ENCODE measurements at places on chromosomes 11 and 22.

GRCh38 chr22:36386900-36387708, 663 bp downstream of the MYH9 start:
- no peak for DNase-seq

DNA sequence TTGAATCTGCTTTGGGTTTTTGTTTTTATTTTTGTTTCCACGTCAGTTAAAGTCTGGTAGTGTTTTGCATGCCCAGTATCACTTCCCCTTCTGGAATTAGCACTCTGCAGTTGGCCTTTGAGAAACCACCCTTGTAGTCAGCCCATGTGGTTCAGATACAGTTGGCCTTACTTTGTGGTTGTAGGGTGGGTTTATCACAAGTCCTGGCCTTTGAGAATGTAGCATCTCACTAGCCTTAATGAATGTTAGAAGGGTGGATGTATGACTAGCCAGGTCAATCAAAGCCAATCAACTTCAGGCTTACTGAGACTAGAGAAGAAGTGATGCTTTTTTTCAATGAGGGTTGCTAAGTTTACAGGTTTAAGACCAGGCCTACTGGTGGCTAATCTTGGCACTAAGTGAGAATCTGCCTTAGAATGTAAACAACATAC, 19.8 kb downstream of the ARL14EP start:
- DNase-seq = no peak

DNA sequence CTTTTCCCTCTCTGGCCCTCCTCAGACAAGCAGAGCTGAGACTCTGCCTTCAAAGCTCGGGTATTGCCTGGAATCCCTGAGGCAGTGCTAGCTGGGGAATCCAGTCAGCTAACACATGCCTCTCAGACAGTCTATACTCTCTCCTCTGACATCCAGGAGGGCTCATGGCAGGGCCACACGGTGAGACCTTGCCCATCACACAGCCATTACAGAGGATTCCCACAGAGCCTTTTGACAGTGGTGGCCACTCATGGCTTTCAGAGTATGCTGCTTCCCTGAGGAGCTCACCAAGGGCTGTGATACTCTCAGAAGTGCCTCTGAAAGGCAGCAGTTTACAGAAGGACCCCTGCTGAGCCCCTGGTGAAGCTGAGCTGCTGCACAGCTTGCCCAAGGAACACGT, 165.3 kb downstream of the RRAS2 start:
- DNase-seq = no peak

GRCh38 chr11:11081288-11081687, 223.4 kb upstream of the ZBED5 start:
- no peak for DNase-seq

- DNase-seq = no peak
Observed at GRCh38 chr11:120043328-120043945, 94.5 kb downstream of the TRIM29 start.

GRCh38 chr11:115916608-115917007, 412.4 kb upstream of the CADM1 start:
- no peak for DNase-seq

DNA sequence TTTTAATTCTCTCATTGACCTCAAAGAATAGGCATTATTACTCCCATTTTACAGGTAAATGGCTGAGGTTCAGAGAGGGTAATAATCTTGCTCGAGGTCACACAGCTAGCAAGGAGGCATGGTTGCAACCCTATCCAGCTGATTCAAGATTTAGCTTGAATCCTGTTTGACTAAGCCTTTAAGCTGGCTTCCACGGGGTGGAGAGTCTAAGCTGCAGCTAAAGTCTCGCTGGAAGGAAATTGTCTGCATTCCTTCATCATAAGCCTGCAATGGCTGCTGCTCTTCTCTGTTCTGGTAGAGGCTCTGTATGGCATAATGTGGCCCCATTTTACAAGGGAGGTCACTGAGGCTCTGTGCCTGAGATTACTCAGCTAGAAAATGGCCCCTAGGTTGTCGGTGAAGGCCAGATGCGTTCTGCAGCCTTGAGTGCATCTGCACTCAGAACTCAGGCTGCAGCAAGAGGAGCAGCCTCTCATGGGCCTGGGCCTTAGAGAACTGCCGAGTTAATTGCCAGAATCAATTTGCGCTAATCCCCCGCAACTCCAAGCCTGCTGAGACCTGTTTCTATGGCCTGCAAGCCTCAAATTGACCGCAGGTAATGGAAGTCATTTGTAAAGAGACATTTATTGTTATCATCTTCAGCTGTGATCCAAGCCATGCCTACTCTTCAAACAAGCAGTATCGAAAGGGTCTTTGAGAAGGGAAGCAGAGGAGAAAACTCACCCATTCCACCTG, 44.1 kb upstream of the SEZ6L start:
- DNase-seq = no peak

- no peak for DNase-seq
Observed at GRCh38 chr22:24005201-24005600, at the start of gene GSTT4. GSTT4 (minus strand) TSS chr22:24005453; CDS start chr22:24005356, 97 bp downstream.

DNA sequence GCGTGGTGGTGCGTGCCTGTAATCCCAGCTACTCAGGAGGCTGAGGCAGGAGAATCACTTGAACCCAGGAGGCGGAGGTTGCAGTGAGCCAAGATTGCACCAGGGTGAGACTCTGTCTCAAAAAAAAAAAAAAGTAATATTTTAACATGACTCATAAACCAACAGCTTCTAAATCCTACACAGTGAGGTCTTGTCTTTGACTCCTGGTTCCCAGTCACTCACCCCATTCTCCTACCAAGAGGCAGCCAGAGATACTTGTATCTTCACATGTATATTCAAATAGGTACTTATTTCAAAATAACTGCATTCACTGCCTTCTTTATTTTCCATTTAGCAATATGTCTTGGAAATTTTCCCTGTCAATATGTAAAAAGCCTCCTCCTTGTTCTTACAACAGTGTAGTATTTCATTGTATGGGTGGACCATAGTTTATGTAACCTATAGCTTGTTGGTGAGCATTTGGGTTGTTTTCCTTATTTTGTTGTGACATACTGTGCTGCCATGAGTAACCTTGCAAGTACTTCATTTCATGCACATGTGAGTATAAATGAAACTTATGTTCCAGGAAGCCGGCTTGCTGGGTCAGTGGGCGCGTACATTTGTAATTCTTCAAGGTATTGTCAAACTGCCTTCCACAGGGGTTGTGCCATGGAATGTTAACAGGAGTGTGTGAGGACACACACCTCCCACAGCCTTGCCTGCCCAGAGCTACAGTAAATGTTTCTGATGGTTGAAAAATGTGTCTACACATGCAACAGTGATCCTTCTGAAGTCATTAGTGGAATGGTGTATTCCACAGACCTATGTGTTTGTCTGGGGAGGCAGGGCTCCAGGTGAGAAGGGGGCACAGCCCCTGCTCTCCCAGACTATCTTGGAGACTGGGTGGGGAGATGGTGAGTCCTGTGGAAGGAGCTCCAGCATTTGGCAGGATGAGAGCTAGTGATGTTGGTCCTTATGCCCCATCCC, 47.9 kb downstream of the OSBP2 start:
- no peak for DNase-seq

DNA sequence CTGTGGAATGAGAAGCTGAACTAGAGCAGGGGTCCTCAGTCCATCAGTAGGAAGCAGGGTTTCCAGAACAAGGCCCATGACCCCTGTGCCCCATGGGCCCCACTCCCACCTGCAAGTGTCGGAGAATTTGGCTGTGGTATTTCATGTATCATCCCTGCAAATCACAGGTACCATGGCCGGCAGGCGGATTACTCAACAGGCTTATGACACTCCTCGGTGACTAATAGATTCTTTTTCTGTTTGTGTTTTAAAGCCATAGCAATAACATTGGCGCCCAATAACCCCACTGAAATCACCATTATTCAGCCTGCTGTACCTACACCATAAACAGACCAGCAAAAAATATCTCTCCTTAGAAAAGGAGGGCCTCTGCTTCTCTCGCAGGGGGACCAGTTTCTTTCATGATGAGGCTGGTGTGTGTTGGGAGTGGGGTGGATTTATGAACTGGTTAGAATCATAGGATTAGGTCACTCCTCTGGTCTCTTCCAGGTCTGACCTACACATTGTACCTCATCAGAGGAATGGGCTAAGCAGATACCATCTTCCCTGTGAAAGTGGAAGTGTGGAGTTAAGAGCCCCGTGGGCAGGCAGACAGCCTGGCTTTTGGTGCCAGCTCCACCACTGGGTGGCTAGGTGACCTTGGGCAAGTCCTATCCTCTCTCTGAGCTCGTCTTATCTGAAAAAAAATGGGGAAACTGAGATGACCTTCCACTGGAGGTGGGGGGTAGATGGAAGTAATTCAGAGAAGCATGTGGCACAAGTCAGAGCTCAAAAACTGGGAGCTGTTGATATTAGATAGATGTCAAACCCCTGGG, 60.2 kb upstream of the WNT11 start:
- peak; percentile 31 for DNase-seq

- DNase-seq = no peak
Observed at GRCh38 chr11:92246630-92247029, 22.0 kb downstream of the FAT3 start.

DNA sequence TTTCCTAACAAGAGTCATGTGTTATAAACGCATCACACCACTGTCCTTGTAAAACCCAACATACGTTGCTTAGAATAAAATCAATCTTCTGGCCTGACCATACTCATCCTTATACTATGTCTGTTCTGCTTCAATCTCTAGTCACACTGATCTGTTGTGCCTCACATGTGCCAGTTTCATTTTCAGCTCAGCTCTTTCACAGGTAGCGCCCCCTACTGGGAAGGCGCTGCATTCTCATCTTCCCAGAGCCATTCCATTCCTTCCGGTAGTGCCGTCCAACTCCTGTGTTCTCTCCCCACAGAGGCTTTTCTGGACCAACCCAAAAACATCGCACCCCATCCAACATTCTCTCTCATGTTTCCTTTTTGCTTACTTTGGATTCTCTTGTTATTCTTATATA, 22.2 kb downstream of the CASP5 start:
- no peak for DNase-seq

DNA sequence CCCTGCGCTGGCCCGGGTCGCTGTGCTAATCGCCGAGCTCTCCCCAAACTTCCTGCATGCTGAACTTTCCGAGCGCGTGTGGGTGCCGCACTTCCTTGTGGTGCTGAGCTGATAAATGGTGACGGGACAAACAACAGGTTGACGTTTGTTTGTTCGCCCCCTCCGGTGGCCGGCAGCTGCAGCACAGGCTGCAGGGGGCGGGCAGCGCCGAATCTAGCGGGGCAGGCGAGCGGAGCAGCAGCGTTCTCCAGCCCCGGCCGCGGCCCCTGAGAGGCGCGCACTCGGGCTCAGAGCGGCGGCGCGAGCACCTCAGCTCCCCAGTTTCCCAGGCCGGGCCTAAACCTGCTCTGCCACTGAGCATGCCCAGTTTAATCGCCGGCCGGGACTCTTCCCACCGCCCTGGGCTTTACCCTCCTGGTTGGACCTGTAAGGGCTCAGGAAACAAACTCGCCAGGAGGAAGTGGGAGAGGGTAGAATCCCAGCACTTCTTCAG, at the start of gene PDGFD:
Gene PDGFD, minus strand, starts transcription at position 120 of the 493 bp plus-strand sequence.
- DNase-seq = no peak

GRCh38 chr11:102760344-102761035, 19.9 kb downstream of the MMP10 start:
- DNase-seq = peak; percentile 86

GRCh38 chr22:44347080-44347479, 34.3 kb upstream of the SHISAL1 start:
- no peak for DNase-seq

DNA sequence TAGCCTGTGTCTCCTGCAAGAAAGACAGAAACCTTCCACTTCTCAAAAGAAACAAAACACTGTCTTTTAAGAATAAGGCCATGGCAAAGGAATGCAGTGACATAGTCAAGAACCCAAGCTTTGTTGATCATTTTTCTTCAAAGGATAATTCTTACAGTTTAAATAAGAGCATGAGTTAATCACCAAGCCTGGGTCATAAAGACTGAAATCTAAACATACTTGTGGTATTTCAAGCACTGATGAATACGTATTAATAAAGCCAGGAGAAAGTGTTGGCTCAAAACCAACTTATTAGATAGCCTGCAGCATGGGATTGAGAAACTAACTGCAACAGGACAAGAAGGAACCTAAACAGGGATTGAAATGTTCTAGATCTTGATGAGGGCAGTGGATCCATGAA, 143.3 kb upstream of the MTNR1B start:
- peak; percentile 47 for DNase-seq

DNA sequence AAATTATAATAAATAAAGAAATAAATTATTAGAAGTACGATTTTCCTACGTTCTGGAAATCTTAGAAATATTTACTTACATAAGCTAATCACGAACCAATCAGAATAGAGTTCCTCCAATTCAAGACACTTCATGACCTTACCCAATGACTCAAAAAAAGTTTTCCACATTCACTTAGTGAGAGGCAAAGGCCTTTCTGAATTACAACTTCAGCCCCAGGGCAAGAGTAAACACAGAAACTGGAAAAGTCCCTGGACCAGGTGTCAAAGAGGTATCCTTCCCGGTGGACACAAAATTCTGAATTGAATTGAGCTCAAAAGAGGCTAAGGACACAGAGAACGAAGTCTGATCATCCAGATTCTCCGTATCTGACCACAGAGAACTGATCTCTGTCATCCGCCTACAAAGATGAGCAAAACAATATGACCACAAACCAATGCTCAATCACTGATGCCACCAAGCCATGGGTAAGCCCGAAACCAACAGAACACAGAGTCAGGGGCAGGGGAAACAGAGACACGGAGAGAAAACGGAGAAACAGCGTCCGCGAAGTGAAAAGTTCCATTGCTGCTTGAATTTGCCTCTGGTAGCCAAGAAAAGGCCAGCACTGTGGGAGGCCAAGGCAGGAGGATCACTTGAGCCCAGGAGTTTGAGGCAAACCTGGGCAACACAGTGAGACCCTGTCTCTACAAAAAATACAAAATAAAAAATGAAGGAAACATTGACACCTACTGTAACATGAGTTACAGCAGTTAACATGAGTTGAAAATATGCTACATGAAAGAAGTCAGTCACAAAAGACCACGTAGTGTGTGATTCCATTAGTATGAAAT, 6.8 kb downstream of the BID start:
- DNase-seq = no peak

DNA sequence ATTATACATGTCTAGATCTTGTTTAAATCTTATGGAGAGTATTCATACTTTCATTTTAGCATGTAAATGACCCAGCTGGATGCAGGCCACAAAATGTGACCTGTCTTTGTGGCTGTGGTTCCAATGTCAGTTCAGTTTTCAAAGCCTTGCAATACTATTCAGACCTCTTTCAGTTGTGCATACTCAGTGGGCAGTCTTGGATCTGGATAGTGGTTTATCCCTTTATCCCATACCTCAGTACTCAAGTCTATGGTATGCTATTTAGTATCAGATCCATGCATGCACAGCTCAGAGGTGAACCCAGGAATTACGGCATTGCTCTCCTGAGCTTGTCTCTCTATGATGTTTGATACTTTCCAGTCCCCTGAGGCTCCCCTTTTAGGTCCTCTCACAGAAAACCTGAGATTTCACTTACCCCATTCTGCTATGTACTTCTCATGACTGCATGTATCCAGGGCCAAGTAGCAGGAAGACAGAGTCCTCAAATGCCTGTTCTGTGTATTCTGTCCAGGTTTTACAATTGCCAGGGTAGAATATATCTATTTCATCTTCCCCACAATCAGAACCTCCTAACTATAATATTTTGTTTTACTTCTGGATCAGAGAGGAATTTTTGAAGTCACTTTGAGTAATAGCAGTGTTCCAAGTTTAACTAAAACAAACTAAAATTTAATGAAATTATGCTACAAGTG, 6.9 kb upstream of the P4HA3 start:
- no peak for DNase-seq

Data from AG04449 (cell line).